ENCODE measurements at places on chromosomes 7 and 10.
A peak's percentile ranks its signal among the peaks of the same experiment; 100 is the strongest.

DNA sequence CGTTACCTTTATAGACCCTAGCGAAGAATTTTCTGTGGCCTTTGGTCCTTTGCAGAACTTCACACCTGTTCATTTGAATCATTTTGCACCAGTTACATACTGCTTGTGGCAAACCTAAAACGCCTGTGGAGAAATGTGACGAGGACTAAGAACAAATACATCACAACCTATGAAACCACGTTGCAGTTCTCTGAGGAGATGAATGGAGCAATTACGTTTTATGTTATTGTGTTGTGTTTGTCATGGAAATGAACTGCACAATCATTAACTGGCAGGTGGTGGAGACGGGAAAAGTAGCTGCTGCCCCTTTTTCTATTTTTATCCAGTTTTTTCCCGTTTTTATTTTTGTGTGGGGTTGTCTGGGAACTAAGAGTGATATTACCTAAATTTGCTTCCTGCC lies 505.5 kb downstream of the SDK1 start:
- no peak for DNase-seq

DNA sequence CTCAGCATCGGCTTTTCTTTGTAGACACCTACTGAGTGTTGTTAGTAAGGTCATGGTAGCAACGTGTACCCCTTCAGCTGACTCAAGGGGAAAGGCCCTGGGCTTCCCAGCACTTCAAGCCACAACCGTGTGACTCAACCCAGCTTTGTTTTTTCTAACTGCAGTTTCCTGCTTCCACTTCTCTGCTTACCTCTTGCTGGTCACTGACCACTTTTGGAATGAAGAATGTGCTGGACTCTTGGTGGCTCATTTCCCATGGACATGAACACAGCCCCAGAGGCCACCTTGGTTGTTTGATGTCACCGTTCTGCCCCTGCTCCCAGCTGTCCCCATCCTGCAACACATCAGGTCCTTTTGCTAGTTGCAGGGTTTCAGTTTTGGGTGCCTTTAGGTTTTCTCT lies 69.5 kb upstream of the ZNF438 start:
- DNase-seq: no peak

DNA sequence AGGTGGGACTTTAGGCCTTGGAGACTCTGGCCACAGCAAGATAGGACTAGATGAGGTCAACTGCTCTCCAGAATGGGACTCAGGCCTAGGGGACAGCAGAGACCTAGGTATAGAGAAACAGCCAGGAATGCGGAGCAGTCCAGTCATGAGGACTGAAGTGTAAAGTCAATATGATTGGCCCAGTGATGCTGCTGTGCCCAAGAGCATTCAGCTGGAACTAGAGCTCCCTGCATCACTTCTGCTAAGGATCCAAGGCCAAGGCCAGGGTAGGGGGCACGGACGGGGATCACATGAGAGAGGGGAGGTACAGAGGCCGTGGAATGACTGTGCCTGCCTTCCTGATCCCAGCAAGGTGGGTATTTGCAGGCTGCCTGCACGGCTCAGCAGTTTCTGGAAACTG lies 237.9 kb downstream of the FRMD4A start:
- no peak for DNase-seq

- DNase-seq: no peak
Measured at GRCh38 chr7:45593121-45593541, 19.0 kb downstream of the ADCY1 start.

DNA sequence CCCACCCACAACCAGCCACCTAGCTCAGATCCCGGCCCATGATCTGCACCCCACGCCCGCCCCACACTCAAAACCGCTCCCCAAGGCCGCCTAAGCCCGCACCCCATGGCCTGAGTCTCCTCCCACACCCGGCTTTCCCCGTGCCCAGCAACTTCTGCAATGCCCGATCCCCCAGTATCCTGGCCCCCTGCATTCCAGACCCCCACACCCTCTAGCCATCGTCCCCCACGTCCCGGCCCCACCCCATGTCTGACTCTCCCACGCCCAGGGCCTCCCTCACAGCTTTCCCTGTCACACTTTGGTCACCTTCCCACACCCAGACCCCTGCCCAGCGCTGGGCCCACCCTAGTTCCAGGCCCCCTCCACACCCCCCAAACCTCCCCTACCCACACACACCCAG lies 20.1 kb upstream of the FXYD4 start:
- no peak for DNase-seq

GRCh38 chr7:134085311-134085710 lies 41.8 kb upstream of the LRGUK start:
- DNase-seq: no peak

DNA sequence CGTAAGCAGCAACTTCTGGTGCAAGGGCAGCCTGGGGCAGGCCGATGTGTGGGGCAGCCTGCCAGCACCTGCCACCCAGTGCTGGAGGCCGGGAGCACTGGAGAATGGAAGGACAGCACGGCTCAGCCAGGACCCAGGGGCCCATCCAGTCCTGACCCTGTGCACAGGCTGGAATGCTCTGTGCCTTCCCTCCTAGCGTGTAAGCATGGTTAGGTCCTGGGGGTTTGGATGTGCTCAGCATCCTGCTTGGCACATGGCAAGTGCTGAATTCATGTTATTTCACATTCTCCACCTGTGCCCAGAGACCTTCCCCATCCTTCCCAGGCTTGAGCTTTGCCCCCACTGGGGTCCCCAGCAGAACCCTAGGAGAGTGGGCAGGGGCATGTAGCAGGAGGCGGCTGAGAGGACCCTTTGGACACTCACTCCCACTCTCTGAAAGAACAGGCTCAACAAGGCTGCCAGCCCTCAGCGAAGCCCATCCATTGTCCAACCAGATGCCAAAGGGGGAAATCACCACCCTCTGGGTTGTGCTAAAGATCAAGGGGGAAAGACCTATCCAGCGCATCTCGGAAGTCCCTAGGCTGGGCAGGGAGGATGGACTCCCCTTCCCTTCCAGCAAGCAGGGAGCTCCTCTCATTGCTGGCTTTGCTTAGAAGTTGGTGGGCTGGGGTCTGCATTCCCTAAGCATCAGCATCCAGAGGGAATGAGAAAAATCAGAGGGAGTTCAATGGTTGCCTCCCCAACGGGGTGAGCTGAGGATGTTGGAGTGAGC lies 29.7 kb downstream of the ANXA8 start:
- no peak for DNase-seq

GRCh38 chr7:137703291-137704010 lies 143.3 kb downstream of the DGKI start:
- DNase-seq: no peak

DNA sequence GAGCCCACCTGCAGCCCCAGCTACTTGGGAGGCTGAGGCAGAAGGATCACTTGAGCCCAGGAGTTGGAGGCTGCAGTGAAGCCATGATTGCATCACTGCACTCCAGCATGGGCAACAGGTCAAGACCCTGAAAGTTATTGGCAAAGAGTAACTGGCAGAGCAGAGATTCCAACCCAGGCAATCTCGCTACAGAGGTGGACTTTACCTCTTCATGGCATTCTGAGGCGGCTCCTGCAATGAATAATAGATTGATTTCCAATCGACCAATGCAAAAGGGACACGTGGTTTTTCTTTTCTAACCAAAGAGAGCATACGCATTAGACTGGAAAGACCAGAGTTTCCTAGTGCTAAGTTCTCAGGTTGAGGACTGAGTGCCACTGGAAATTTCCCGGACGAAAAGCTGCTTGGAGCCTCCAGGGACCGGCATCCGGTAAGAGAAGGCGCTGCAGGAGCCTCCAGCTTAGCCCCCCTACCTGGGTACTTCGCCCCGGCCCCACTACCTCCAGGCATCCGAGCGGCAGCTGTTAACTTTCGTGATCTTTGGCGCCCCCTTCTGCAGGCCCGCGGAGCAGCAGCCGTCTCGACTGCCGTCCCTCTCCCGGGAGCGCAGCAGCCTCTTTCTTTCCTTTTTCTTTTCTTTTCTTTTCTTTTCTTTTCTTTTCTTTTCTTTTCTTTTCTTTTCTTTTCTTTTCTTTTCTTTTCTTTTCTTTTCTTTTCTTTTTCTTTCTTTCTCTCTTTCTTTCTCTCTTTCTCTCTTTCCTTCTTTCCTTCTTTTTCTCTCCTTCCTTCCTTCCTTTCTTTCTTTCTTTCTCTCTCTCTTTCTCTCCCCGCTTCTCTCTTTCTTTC lies 4.1 kb downstream of the MBLAC1 start:
- no peak for DNase-seq

GRCh38 chr7:46133751-46134150 lies 212.7 kb upstream of the IGFBP3 start:
- DNase-seq: no peak

- DNase-seq: no peak
Measured at GRCh38 chr7:45086331-45087065, 2.3 kb downstream of the NACAD start.

GRCh38 chr7:132475669-132476116 lies 100.6 kb downstream of the PLXNA4 start:
- DNase-seq: no peak

DNA sequence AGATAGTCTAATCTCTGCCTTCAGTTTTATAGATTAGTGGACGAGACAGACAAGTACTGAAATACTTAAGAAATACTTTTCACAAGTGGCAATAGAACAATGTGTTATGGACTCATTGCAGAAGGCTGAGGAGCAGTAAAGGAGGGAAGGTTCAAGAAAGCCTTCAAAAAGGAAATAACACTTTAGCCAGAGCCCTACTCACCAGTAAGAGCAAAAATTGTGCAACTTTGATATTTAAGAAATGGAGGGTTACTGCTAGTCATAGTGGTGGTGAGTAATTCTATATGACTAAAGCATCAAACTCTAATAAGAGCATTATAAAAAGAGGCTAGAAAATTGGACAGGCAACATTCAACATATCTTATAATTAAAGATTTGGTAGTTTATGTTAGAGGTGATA lies 28.8 kb downstream of the PTPN12 start:
- DNase-seq: peak; percentile 5

GRCh38 chr10:12958546-12959110 lies 42.9 kb downstream of the CCDC3 start:
- no peak for DNase-seq

DNA sequence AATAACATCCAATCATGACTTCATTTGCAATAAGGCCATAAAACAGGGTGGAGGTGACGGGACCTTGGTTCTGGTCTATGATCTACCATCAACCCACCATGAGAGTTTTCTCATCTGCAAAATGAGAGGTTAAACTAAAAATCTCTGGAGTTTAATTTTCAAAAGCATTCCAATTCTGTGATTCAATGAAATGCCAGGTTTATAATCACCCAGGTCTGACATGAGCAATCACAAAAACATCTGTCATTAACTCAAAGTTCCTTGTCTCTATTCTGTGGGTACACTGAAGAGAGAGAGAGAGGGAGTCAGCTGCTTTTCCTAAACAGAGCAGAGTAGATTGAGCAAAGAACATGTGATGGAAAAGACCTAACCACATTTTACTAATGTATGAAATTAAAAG lies 75.4 kb downstream of the NUDCD3 start:
- DNase-seq: no peak

DNA sequence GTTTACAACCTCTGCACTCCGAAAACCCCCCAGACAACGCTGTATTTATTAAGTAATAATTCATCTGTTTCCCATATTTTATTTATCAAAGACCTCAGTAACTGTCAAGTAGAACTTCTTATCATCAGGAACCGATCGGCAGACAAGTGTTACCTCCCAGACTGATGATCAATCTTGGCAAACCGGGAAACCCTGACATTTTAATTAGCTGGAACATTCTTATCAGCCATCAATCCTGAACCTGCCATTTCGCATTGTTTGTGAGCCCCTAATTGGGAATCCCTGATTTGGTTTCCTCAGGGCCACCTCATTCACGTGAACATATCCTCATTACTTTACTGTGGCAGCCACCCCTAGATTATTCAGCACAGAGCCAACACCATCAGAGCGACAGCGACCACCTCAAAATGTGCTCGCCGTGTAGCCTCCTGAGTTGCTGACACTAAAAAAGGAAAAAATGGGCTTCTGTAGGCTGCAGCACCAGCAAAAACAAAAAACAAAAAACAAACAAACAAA lies 93.6 kb upstream of the SDK1 start:
- DNase-seq: no peak

DNA sequence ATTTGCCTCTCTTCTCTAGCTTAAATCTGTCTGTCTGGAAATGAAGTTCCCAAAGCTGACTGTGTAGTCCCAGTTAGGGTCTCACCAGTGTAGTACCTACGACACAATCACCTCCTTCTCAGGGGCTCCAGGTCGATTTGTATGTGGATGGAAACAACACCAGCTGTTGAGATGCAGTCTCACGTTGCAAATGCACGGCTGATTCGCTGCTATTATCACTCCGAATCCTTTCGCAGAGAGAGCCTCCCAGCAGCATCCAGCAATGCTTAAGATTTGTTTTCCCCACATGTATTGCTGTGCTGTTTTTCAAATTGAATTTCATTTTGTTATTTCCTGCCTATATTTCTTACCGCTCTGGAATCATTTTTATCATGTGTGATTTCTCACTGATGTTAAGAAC lies 16.3 kb downstream of the VSTM4 start:
- DNase-seq: no peak

DNA sequence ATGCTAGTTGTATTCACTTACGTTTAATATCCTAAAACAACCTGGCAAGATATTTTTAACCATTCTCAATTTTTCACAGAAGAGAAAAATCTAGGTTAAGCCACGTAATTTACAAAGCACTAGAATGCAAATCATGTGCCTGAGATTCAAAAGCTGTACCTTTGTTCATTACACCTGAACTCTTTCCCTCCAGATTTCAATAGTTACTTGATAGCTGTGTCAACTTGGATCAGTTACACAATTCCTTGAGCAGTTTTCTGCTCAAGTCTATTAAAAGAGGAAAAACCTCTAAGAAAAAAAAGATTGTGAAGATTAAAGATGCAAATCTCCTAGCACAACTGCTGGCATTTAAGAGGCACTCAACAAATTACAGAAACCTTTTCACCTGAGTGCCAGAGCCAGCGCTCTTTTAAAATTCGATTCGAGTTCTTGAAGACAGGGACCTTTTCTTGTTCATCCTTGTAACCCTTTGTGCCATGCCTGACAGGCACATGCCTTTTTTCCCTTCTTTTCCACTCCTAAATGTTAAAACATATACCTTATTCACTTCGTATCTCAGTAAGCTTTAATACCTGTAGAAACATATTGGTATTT lies 886 bp downstream of the NSUN6 start:
- no peak for DNase-seq

GRCh38 chr10:58746474-58747185 lies 234.0 kb downstream of the BICC1 start:
- DNase-seq: no peak

DNA sequence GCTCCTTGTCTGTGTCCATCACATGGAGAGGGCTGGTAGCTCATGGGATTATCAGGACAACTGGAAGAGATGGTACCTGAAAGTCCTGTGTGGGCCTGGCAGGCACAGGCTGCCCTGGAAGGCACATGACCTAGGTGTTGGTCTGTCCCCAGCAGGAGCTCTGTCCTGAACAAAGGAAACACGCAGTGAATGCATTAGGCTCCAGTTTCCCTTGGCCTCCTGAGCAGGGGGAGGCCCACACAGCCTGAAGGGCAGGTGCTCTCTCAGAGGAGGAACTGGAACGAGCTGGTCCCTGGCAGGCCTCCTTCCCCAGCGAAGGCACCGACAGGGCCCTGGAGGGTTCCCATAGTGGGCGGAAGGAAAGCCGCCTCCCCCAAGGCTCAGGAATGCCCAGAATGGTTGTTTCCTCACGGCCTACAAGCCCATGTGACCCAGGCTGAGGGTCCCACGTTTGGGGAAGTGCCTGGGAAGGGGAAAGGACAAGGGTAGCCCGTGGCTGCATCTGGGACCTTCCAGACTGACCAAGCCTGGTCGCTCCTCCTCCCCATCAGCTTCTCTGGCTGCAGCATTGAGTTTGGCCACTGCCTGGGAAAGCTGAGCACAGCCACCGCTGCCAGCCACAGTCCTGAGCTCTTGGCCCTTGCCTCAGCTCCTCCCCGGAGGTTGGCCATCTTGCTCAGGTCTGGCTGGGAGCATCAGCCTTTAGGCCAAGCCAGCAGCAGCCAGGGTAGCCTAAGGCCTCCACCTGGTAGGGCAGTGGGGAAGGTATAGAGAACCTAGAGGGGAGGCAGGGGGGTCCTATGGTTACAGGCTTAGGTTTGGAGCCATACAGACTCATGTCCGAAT lies 21.8 kb downstream of the CXCL12 start:
- no peak for DNase-seq
